ENCODE measurements at places on chromosomes 4 and X.
A peak's percentile ranks its signal among the peaks of the same experiment; 100 is the strongest.

DNA sequence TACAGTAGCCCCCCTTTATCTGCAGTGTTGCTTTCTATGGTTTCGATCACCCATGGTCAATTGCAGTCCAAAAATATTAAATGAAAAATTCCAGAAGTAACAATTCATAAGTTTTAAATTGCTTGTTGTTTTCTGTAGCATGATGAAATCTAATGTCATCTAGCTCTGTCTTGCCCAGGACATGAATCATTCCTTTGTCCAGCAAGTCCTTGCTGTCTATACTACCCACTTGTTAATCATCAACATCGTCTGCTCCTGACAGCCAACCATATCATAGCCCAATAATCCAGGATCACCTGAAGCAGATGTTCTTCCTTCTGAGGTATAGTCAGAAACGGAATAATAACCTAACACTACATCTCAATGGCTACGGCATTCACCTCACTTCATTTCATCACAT is 79.8 kb downstream of the ADAMTS3 start:
- DNase-seq = no peak

DNA sequence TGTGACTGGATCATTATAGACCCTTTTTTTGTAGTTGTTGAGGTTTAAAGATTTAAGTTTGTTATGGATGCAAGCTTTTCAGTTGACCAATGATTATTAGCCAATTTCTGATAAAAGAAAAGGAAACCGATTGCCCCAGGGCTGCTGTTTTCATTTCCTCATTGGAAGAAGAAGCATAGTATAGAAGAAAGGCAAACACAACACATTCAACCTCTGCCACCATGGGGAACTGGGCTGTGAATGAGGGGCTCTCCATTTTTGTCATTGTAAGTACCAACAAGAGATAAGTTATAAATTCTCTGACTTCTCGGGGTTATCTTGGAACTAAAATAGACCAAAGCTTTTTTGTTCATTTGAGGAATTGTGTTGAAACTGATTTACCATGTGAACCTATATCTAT is at the start of gene CYBB:
TSS of gene CYBB (plus strand) at position 203 of the 400 bp plus-strand sequence. CDS start at position 222, 19 bp downstream.
- no peak for DNase-seq

DNA sequence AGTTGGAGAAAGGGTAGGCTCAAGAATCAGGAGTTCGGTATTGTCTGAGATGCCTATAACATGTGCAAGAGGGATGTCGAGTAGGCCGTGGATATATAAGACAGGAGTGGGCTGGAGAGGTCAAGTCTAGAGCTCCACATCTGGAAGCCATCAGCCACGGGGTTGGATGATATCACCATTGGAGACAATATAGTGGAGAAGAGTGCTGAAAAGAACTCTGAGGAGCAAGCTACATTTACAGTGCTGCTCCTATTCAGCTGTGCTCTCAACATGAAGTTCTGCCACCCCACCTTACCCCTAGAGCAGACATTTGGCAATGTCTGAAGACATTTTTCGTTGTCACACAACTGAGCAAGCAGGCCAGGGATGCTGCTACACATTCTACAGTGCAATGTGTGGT is 20.9 kb upstream of the PLAC1 start:
- DNase-seq = peak; percentile 60

DNA sequence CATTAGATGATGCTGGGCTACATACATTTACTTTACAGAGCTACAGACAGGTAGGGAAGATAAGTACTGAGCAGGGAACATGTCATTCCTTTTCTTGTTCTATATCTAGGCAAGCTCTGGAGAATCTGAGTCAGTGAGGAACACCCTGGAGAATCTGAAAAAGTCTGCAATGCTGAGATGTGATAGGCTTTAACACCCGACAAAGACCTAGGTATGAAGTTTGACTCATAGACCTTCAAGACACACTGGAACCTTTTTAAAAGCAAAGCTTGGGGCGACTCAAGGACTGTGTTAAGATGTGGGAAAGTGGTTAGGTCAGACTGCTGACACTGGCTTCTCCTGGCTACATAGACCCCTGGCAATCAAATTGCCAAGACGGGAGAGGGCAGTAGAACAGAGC is 42.8 kb downstream of the OSTC start:
- no peak for DNase-seq

- no peak for DNase-seq
Measured at GRCh38 chr4:128574706-128575105, 234.8 kb upstream of the JADE1 start.

GRCh38 chrX:13463608-13464007 is 105.8 kb upstream of the EGFL6 start:
- DNase-seq = peak; percentile 59

GRCh38 chr4:1307951-1308735 is 18.5 kb downstream of the MAEA start:
- no peak for DNase-seq

DNA sequence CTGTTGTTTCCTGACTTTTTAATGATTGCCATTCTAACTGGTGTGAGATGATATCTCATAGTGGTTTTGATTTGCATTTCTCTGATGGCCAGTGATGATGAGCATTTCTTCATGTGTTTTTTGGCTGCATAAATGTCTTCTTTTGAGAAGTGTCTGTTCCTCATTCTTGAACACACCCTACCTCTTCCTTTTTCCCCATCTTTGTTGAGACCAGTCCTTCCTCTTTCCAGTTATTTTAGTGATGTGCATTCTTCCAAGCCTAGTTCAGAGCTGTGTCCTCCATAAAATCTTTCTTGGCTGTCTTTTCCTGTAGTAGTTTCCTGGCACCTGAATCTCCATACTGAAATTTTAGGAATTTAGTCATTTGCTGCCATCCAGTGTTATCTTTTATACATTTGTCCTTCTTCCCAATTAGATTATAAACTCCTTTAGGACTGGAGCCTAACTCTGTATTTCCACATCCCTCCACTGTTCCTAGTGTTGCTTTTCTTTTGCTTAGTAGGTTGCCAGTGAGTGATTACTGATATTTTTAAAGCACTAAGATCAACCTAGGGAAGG is 11.4 kb downstream of the FHIP1A start:
- peak; percentile 21 for DNase-seq

- DNase-seq = no peak
Measured at GRCh38 chrX:115017455-115017854, at the start of gene IL13RA2. Gene IL13RA2, minus strand, starts transcription at chrX:115017616. Its CDS starts 347 bp downstream, at chrX:115017269.

DNA sequence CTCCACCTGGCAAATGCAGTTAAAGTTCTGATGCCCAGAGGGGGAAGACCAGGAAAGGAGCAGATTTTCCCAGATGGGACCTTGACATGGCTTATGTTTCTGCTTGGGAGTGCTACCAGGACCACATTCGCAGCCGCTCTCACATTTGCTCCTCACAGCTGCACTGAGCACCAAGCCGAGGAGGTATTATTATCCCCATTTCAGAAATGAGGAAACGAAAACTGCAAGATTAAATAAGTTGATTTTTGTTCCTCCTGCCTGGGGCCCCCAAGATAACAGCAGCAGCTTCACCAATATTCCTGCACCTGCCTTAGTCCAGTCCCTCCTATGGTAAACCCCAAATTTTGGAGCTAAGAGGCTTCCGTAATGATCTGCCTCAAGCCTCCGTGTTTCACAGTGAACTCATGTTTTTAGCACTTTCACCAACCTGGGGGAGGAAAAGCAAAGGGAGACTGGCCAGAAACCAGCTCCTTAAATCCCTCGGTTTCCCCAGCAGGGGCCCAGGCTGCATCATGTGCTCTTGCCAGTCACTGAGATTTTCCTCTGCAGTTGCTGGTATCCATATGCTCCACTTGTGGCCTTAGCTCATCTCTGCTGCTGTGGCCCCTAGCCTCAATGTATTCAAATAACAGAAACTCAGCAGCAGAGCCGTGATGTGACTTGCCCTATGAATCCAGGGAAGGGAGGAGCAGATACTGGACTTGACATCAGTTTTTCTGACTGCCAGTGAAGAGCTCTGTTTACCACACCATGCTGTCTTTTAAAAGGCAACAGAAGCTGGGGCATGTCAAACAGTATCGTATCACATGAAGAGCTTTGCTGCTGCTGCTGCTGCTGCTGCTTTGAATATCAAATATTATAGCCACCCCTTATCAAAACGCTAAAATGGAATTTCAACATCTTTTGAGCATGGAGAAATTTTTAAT is 95.5 kb upstream of the KLHL13 start:
- no peak for DNase-seq

DNA sequence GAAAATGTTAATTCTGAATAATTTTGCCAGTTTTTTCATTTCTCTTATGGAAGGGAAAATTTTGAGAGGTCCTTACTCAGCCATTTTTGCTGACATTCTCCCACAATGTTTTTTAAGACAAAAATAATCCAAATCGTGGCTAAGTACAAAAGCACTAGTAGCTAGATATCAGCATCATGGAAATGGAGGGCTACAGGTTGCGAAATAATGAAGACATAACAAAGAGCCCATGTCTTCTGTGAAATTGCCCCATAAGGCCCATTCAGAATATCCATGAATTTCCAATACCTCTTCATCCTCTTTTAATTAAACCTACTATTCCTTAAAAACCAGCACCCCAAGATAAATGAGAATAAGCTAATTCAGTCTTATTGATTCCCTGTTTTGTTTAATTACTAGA is 107.4 kb downstream of the HNRNPD start:
- DNase-seq = no peak

- no peak for DNase-seq
Measured at GRCh38 chr4:109967798-109968520, 55.3 kb downstream of the EGF start.

GRCh38 chrX:34467437-34467836 is 189.6 kb downstream of the TMEM47 start:
- no peak for DNase-seq

Measured in GM04503 (cell line).